Uterus (tissue), 4 donors: ENCODE measurements at places on chromosomes 11 and 22. TPM values are rescaled to one million over a fixed set of nuclear protein-coding genes. Genes with fewer than 3 reads are reported as not detected.

HOATZ gene
- 2.7 TPM for total RNA-seq

TLCD5 gene
- total RNA-seq = 11.0 TPM

SLC22A24 gene
- total RNA-seq = not detected

FOLR1 gene
- total RNA-seq = not detected

CCDC81 gene
- total RNA-seq = not detected

SCGB1D2 gene
- total RNA-seq = not detected

PUS3 gene
- total RNA-seq = 7.9 TPM

H19 gene
- total RNA-seq = 659 TPM

YPEL1 gene
- 8.8 TPM for total RNA-seq

C22orf42 gene
- not detected for total RNA-seq

GRCh38 chr11:103378931-103379330 lies 269.7 kb downstream of the DYNC2H1 start:
- DNase-seq = no peak

- DNase-seq = no peak
Measured at GRCh38 chr11:65883786-65884715, 4.2 kb downstream of the FIBP start.

DNA sequence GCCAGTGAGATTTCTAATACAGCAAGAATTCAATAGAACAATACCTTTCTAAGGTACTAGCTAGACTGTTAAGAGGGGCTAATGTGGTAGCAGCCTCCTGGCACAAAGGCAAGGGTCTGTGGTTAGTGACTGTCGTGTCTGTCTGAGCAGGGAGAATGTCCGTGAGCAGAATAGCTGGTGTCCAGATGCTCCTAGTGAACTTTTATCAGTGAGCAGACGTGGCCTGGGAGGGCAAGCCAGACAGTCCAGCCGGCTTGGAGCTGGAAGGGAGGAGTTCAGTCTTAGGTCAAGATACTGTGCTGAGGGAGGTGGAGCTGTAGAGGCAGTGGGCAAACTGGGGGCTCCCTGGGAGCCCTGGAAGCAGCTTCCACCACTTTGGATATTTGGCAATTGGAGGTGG lies 138.6 kb downstream of the TEAD1 start:
- no peak for DNase-seq

DNA sequence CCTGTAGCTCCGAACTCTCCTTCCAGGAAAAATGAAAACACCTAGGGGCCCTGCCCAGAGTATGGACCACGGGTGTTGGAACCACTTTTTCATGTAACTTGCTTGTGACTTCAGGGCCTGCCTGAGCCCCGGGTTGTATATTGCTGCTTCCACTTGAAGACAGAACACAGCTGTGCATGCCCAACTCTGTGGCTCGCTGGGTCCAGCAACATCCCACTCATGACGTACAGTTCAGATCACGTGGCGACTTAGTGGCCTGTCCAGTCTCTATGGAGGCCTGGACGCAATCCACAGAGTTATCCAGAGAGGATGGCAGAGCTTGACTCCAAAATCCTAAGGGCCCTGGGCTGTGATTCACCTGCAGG lies 6.8 kb downstream of the C11orf21 start:
- no peak for DNase-seq

GRCh38 chr11:133579165-133580031 lies 47.1 kb upstream of the OPCML start:
- DNase-seq = no peak

- no peak for DNase-seq
Measured at GRCh38 chr11:69362315-69362714, 68.4 kb downstream of the MYEOV start.

DNA sequence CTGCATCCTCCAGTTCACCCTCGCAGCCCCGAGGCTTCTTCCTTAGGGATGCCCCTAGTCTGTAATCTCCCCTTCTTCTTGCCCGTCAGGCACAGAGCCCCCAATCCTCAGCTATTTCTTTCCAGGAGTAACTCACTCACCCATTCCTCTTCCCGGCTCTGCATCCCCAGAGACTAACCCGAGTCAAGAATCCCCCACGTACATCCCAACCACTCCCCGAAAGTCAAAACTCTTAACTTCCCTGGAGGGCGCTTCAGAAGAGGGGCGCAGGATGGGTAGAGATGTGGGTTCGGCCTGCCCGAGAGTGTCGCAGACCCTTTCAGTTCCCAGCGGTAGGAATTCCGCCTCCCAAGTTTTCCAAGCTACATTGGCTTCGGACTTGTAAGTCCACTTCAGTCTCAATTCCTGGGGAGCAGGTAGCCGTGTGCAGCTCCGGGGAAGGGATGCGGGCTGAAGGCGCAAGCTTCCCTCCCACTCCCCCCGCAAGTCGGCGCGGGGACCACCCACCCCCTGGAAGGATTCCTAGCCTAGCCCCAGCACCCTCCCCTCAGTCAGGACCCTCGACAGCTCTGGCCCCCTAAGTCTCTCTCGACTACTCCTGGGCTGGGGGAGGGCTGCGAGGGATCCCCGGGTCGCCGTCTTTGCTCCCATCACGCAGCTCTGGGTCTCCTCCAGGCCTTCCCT lies 871 bp downstream of the BDNF start:
- DNase-seq = no peak

- no peak for DNase-seq
Measured at GRCh38 chr11:58503361-58503856, 4.5 kb downstream of the OR5B21 start.

DNA sequence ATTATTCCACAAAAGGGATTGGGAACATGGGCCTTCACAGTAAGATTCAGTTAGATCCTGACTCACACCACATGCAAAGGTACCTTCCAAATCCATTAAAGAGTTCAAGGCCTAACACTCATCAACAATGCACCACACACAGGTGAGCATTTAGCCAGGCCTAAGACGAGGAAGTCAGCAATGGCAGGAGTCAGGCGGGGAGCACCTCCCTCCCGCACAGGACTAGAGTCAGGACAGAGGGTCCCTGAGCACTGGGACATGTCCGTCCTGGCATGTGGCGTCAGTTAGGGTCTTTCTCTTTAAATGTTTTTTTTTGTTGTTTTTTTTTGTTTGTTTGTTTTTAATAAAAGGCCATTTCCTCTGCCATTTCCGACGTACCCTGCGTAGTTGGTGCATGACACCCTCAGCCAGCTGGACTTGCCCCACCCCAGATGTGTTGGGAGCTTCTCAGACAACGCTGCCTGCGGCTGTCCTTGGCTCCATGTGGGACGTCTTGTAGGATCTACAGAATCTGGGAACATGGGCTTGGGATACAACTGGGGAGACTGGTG lies 1458.6 kb downstream of the BRD1 start:
- DNase-seq = no peak

DNA sequence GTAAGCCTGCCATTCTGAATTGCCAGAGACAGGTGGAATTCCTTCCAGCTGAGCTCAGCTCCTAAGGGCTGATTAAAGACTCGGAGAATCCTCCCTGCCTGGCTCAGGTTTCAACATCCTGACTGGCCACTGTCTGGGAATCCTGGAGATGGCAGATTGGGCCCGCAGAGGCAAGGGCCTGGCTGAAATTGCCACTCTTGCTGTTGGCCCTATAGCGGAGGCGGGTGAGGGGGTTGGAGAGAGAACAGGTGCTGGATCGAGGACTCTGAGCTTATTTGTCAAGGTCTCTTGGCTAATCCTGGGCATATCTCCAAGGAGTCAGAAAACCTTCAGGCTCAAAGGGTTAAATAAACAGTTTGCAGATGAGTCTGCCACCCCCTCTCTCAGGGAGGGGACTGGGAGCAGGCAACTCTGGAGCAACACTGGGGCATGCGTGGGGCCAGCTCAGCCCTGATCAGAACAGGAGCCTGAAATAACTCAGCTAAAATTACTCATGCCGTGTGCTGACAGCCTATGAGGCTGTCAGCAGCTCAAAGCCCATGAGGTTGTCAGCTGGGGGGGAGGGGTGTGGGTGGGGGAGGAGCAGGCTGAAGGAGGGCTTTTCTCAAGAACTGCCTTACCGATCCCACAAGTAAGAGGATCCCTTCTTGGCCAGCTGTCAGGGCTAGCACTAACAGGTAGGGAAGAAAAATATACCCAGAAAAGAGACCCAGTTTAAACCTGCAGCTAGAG lies 14.7 kb upstream of the MFRP start:
- peak; percentile 81 for DNase-seq

- no peak for DNase-seq
Measured at GRCh38 chr11:47915783-47916182, 64.6 kb upstream of the PTPRJ start.

DNA sequence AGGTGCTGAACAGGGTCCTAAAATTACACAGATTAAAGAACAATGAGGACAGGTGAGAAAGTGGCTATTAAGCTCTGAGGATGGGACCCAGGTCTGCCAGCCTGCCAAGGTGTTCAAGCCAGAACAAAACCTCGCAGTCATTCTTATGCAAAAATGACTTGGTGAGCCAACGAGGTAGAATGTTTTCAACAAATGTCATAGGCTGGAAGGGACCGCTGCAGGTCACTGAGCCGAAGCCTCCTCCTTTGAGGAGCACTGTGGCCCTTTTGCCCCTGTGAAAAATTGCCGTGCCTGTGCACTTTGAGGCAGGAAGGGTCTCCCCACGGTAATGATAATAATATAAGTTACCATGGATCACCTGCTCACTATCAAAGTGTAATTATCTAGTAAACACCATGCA lies 216.2 kb downstream of the DSCAML1 start:
- DNase-seq = no peak

DNA sequence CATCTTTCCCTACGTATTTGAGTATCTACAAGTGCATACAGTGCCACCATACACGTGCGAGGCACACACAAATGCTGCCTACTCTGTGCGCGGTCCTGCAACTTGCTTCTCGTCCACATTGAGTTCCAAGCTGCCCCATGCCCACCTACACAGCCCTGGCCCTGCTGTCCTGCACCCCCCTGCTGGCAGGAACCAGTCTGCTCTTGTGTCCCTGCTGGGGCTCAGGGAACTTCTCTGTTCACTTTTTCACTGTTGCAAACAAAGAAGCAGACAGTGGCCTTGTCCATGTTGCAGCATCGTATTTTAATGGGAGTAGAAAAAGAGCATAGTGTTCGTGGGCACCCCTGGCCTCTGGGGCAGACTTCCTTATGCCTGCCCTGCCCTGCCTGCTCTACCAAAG lies 14.0 kb downstream of the CPT1A start:
- DNase-seq = no peak

DNA sequence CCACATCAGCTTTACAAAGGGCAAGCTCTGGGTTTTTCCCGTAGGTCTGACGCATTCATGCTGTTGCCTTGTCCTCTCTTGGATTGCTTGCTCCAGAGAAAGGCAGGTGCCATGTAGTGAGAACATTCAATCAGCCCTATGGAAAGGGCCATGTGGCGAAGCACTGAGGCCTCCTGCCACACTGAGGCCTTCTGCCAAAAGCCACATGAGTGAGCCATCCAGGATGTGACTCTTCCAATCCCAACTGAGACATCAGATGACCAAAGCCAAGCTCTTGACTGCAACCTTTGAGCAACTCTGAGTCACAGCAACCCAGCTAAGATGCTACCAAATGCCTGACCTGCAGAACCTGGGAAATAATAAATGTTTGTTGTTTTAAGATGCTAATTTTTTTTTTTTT lies 9.0 kb upstream of the PANX3 start:
- DNase-seq = no peak

GRCh38 chr11:5701055-5701577 lies 11.5 kb downstream of the TRIM22 start:
- DNase-seq = no peak

GRCh38 chr22:47090591-47091245 lies 328.3 kb downstream of the TBC1D22A start:
- no peak for DNase-seq

DNA sequence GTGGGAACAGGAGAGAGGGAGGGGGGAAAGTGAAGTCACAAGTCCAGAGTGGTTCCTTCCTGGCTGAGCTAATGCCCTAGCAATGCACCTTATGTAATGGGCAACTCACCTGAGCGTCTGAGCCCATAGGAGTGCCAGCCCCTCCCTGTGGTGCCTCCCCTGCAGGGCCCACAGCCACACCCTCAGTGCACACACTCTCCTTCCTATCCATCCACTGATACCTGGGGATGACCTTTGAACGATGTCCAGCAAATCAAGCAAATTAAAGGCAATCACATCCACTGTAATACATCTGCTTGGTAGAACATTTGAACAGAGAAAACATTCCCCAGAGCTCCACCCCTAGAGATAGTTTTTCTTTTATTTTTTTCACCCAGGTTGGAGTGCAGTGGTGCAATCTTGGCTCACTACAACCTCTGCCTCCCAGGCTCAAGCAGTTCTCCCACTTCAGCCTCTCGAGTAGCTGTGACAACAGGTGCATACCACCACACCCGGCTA lies 19.6 kb upstream of the MICAL2 start:
- DNase-seq = no peak

DNA sequence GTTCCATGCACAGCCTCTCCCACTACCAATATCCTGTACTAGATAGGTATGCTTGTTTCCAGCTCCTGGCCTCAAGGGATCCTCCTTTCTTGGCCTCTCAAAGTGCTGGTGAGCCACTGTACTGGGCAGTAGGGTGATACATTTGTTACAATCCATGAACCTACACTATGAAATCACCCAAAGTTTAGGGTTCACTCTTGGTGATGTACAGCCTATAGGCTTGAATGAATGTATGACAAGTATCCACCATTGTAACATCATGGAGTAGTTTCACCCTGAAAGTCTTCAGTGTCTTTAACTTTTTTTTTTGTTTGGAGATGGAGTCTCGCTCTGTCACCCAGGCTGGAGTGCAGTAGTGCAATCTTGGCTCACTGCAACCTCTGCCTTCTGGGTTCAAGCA lies 31.8 kb downstream of the TRIOBP start:
- no peak for DNase-seq

GRCh38 chr22:37566903-37567798 lies 6.9 kb downstream of the CDC42EP1 start:
- DNase-seq = peak; percentile 85

- no peak for DNase-seq
Measured at GRCh38 chr11:124760205-124760652, 1.9 kb downstream of the ESAM start.

GRCh38 chr22:30922151-30922611 lies 46.4 kb downstream of the MORC2 start:
- DNase-seq = peak; percentile 65

DNA sequence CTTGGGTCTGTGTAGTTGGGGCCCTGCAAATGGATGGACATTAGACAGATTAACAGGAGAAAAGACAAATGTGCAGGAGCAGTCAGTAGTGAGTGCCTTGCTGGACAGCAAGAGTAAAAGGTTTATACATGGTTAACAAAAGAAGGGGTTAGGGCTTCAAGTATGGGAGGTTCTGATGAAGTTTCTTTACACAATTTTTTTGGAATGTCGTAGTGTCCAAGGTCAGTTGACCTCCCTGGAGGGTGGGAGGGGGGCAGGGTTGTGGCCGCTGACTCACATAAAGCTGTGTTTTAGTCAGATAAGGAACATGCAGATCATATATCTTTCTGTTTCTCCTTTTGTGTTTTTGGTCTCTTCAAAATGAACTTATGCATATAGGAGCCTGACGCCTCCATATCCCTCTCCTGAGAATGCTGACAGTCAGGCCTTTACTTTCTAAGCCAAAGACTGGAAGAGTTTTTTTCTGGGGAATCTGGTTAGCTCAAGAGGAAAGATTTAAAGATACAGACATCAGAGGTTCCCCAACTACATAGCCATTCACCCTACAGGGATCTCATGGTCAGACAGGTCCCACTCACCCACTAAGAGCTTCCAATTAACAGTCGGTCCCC lies 134.3 kb downstream of the NECTIN1 start:
- no peak for DNase-seq

- no peak for DNase-seq
Measured at GRCh38 chr11:110878513-110878912, 166.3 kb upstream of the ARHGAP20 start.

- no peak for DNase-seq
Measured at GRCh38 chr11:132080127-132080526, 709.7 kb downstream of the NTM start.
